Progenitor cell of endocrine pancreas (in vitro differentiated cells): ENCODE measurements at places on chromosomes 4 and X.

DNA sequence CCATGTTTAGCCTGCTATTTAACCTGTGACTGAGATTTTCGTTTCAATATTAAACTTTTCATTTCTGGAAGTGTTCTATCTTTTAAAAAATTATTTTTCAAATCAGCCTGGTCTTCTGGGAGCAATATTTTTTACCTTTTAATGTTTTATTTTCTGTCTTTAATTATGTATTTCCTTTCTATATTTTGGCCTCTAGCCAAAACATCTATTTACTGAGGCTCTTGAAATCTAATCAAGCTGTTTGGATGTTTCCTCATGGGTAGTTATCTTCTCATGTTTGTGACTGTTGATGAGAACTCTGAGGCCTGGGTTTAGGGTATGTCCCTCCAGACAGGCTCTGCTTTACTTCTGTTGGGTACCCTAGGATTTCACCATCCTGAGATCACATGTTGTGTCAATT lies 10.3 kb upstream of the SLC10A4 start:
- DNase-seq = no peak

DNA sequence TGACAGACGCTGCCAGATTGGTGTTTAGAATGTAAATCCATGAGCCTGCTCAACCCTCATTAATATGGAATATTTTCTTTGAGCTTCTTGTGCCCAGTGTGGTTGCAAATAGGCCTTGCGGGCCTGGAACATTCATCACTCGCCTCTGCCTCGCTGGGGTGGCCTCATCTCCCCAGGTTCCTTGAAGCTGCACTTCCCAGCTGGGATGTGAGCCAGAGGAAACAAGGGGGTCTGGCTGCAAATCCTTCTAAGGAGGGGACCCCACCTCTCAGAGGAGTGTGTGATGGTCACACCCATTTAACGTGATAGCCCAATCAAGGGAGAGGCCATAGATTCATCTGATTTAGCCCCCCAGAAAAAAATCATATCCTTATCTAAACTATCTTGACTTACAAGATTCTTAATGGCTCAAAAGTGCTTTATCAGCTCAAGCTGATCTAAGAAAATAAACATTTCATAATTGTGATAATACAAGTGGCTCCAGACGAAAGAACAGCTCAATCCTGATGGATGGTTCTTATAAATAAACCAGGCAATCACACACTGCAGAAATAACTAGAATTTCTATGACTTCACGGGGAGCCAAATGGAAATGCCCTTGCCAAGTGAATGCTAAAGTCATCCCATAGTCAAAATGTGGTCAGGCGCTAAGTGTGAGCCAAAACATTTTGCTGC lies 189.9 kb downstream of the PTTG2 start:
- no peak for DNase-seq

- DNase-seq = no peak
These were observed 1199.1 kb downstream of the ADGRL3 start for GRCh38 chr4:62399242-62399641.

- DNase-seq = no peak
These were observed 87.8 kb downstream of the SH3KBP1 start for GRCh38 chrX:19799319-19800182.

DNA sequence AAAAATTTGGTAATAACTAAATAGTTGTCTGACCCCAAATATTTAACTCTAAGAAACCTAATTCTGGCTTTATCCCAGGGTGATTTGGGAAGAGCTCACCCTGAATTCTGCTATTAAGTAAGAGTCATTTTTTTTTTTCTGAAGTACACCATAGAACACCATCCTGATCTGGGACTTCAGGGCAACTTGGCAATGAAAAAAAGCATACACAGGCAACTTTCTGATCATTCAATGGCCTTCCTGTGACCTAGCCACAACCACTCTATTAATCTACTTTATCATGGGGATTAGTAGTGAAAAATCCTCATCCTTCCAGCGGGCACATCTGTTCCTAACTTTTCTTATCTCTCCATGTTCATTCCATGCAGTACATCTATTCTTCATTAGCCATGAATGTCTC lies 333.2 kb upstream of the MAD2L1 start:
- no peak for DNase-seq

- peak; percentile 54 for DNase-seq
These were observed at the start of gene SLC34A2 for GRCh38 chr4:25654971-25655963. SLC34A2 (plus strand) TSS chr4:25655851; CDS start chr4:25662501, 6,650 bp downstream.

- no peak for DNase-seq
These were observed 130.2 kb downstream of the GASK1B start for GRCh38 chr4:158042591-158043030.

DNA sequence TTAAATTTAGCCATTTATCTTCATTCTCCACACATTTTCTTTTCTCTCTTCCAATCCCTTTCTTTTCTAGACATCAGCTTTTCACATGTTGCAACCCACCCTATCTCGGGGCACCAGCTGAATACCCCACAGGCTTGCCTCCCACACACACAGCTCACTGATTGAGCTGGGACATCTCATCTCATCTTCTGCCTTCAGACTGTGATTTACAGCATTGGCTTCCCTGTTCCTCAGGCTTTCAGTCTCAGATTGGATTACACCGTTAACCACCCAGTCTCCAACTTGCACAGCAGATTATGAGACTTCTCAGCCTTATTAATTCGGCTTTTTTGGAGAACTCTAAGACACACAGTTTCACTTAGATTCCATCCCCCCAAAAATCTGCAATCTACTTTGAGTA lies 93.7 kb downstream of the PRSS12 start:
- no peak for DNase-seq

- no peak for DNase-seq
These were observed 22.9 kb upstream of the NOCT start for GRCh38 chr4:138992676-138993075.
